ENCODE measurements at places on chromosomes 5 and 9.

- no peaks in the 10 kb centered on the region for H3K27me3 ChIP-seq
- H3K36me3 ChIP-seq = no peaks in the 10 kb centered on the region
- H3K27ac ChIP-seq = no peak overlapping the region
These were observed 594.7 kb upstream of the WWC1 start for GRCh38 chr5:167696558-167697314.

DNA sequence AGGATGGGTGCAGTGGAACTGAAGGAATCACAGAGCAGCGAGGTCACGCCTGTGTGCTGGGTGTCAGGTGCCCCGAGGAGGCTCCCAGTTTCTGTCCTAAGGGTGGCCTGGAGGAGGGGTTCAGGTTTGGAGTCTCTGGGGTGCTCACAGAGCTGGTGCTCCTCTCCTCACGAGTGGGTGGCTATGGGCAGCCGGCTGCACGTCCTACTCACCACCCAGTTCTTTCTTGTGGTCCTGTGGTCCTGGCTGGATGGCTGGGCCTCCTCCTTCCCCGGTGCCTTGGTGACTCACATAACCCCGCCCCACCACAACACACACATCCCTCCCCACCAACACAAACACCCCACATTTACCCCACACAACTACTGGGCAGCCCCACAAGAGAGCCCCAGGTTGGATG, 9.9 kb upstream of the PTGS1 start:
- no peaks in the 10 kb centered on the region for H3K36me3 ChIP-seq
- no peaks in the 10 kb centered on the region for H3K27me3 ChIP-seq
- no peak for DNase-seq
- no peaks in the 10 kb centered on the region for H3K4me1 ChIP-seq
- H3K4me3 ChIP-seq = no peak overlapping the region
- no peak overlapping the region for H3K27ac ChIP-seq

DNA sequence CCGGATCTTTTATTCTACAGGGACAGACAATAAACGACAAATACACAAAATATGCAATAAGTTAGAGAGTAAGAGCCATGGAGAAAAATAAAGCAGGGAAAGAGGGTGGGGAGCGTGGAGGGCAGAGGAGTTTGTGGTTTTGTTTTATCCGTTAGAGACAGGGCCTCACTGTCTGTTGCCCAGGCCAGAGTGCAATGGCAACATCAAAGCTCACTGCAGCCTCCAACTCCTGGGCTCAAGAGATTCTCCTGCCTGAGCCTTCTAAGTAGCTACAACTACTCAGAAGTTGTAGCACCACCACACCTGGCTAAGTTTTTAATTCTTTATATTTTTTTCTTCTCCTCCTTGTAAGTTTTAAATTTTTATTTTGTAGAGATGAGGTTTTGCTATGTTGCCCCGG, 54.5 kb upstream of the CTNNA1 start:
- H3K27ac ChIP-seq = no peak overlapping the region
- no peaks in the 10 kb centered on the region for H3K4me1 ChIP-seq
- DNase-seq = no peak
- no peak overlapping the region for H3K4me3 ChIP-seq

DNA sequence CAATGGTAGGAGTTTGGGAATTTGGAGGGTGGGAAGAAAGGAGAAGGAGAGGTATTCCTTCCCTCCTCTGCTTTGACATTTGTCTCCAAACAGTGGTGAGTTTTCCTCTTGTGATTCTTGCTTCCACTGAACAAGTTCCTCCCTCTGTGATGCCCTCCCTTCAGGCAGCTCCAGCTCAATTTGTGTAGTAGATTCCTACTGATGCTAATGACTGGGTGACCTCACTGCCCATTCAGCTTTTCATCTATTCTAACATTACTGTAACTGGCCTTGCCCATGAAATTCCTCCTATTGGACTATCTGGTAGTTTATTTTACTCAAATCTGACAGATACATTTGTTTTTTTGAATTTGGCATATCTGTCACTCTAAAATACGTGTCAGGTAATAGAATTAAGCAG, 121.4 kb downstream of the NFIB start:
- H3K4me3 ChIP-seq = no peak overlapping the region
- no peak overlapping the region for H3K27ac ChIP-seq
- H3K36me3 ChIP-seq = no peaks in the 10 kb centered on the region
- no peaks in the 10 kb centered on the region for H3K27me3 ChIP-seq

DNA sequence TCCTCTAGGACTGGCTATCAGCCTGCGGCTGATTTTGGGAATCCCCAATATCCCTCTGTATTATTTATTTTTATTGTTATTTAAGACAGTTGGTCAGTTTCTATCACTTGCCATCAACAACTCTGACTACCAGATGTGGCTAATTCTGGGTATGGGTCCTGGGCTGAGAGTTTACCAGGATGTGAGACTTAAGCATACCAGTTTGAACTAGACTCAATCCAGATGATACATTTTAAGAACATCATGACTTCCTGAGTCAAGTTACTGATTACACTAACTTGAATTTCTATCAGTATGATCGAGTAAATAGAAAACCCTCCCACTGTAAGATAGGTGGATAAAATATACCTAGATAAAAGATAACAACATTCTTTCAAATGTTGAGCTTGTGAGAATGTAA, 634.0 kb downstream of the MAT2B start:
- H3K36me3 ChIP-seq = no peaks in the 10 kb centered on the region
- no peaks in the 10 kb centered on the region for H3K4me1 ChIP-seq
- H3K4me3 ChIP-seq = no peak overlapping the region
- H3K27ac ChIP-seq = no peak overlapping the region
- H3K27me3 ChIP-seq = no peaks in the 10 kb centered on the region

DNA sequence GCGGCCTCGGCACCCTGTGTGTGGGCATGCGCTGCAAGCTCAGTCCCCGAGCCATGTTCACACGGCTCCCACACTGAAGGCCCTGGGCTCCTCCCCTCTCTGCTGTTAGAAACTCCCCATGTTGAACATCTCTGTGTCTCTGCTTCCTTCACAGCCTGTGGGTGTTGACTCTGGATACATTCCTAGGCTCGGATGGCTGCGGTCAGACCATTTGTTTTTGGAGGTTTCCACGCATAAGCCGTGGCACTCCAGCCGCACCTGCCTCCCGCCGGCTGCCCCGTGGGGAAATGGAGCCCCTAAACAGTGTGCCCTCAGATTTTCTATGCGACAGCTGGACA, 31.2 kb upstream of the LRRC14B start:
- H3K36me3 ChIP-seq = no peaks in the 10 kb centered on the region
- no peaks in the 10 kb centered on the region for H3K4me1 ChIP-seq
- no peak overlapping the region for H3K4me3 ChIP-seq
- no peaks in the 10 kb centered on the region for H3K27me3 ChIP-seq

DNA sequence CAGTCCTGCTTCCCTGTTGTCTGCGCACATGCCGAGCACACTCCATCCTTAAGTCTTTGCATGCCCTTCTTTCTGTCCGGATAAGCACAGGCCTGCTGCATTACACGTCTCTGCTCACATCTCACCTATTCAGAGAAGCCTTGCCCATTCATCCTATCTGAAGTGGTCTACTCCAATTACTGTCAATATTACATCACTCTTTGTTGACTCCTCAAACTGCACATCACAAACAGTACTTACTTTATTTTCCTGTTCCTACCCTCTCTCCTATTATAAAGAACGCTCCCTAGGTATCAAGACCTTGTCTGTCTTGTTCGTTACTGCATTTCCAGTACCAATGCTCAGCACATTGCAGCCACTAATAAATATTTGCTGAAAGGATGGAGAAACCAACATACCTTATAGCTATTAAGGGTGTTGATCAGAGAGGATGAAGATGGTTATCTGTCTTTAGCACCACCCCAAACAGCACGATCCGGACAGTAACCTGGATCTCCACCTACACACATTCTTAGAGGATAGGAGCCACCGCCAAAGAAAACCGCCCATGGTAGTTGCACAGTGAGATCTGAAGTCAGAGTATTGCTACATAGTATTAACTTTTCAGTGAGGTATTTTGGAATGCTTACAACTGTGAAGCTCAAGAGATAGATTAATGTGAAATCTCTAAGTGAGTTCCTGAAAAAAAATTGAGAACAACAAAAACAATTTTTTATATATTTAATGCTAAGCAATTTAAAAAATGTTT, 1.6 kb upstream of the PRRC1 start:
- H3K36me3 ChIP-seq = no peaks in the 10 kb centered on the region
- H3K4me3 ChIP-seq = no peak overlapping the region
- no peaks in the 10 kb centered on the region for H3K27me3 ChIP-seq
- peaks cover 22% of the 10 kb centered on the region for H3K4me1 ChIP-seq

GRCh38 chr9:76531231-76531780, 72.3 kb downstream of the GCNT1 start:
- no peaks in the 10 kb centered on the region for H3K4me1 ChIP-seq
- no peaks in the 10 kb centered on the region for H3K36me3 ChIP-seq
- H3K27ac ChIP-seq = no peak overlapping the region
- no peak for DNase-seq
- no peaks in the 10 kb centered on the region for H3K27me3 ChIP-seq

DNA sequence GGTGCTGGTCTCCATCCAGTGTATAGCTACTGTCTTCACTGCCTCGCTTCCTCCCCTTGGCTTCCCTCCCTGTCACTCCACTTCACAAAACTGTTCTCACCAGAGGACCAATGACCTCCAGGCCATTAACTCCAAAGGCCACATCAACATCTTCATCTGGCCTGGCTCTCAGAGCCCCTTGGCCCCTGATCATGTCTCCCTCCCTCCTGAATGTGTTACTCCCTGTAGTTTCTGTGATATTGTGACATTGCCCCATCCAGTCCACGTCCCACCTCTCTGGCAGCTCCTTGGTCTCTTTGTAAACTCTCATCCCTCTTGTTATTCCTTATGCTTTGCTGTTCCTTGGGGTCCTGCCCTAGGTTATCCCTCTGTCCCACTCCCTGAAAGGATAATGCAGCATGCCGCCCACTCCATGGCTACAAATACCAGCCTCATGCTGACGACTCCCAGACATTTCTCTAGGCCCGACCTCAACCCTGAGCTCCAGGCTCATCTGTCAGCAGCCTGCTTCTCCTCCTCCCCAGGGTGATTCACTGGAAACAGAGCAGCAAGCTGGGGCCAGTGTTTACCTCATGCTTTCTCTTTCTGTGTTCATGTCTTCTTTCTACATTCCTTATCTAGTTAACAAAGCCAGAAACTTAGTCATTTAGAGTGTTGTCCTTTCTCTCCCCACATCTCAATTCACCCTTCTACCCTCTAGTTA, 312.2 kb downstream of the SPOCK1 start:
- H3K4me1 ChIP-seq = no peaks in the 10 kb centered on the region
- no peaks in the 10 kb centered on the region for H3K36me3 ChIP-seq
- H3K27ac ChIP-seq = no peak overlapping the region
- H3K4me3 ChIP-seq = no peak overlapping the region

GRCh38 chr5:61416010-61416409, 84.0 kb downstream of the ZSWIM6 start:
- H3K27ac ChIP-seq = no peak overlapping the region
- no peaks in the 10 kb centered on the region for H3K27me3 ChIP-seq
- H3K4me1 ChIP-seq = peaks cover 15% of the 10 kb centered on the region
- H3K36me3 ChIP-seq = no peaks in the 10 kb centered on the region

- no peak for DNase-seq
- H3K4me3 ChIP-seq = no peak overlapping the region
- no peak overlapping the region for H3K27ac ChIP-seq
These were observed 98.4 kb downstream of the MAPKAP1 start for GRCh38 chr9:125608489-125609224.

GRCh38 chr9:91834740-91835139, 115.3 kb downstream of the ROR2 start:
- no peaks in the 10 kb centered on the region for H3K36me3 ChIP-seq
- no peaks in the 10 kb centered on the region for H3K4me1 ChIP-seq
- no peak overlapping the region for H3K27ac ChIP-seq
- no peaks in the 10 kb centered on the region for H3K27me3 ChIP-seq
- H3K4me3 ChIP-seq = no peak overlapping the region

DNA sequence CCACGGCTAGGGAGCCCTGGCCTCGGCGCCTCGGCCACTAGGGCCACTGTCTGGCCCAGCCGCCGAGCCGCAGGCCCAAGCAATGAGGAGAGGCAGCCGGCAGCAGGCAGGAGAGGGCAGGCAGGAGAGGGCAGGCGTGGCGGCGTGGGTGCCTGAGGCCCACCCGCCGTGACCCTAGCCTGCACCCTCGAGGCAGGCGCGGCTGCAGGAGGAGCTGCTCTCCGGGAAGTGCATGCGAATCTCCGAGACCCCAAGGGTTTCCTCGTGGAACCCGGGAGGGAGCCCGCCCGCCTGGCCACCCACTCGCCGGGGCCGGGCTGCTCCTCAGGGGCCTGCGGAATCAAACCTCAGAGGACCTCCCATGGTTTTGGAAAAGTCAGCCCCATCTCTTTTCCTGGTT, 9.3 kb downstream of the GRIN1 start:
- no peaks in the 10 kb centered on the region for H3K4me1 ChIP-seq
- H3K27me3 ChIP-seq = no peaks in the 10 kb centered on the region
- no peak overlapping the region for H3K4me3 ChIP-seq
- no peaks in the 10 kb centered on the region for H3K36me3 ChIP-seq
- no peak overlapping the region for H3K27ac ChIP-seq

DNA sequence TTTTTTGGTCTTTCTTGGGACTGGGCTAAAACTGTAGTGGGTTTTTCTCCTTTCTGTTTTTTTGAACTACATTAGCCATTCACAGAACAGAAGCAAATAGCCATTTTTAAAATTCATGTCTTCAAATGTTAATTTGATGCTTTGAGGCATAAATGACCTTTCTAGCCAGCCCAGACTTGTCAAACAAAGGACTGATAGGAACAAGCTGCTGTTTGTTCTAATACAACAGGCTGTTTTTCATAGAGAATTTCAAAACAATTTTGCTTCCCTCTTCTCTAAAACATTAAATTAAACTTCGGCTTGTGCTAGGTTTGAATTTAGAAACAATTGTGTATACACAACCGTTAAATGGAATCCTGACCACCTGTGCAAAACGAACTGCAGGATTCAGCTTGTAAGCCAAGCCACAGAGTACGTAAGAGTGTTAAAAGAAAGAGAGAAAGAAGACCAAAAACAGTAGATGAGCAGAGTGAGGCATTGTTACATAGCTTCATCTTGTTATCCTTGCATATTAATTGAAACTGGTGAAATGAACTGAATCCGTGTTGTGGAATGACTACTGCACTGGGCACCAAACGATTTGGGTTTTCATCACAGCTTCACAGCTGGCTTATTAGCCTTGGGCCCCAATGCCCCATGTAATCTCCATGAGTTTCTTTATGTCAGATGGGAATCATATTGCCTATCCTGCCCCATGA, 100.0 kb downstream of the ZSWIM6 start:
- H3K4me1 ChIP-seq = no peaks in the 10 kb centered on the region
- no peak for DNase-seq

GRCh38 chr5:3650320-3650719, 54.7 kb downstream of the IRX1 start:
- H3K4me1 ChIP-seq = no peaks in the 10 kb centered on the region
- no peaks in the 10 kb centered on the region for H3K36me3 ChIP-seq
- no peak for DNase-seq
- H3K4me3 ChIP-seq = no peak overlapping the region
- H3K27ac ChIP-seq = no peak overlapping the region

All from thoracic aorta (tissue), 2 donors.